ENCODE measurements at places on chromosomes 3 and 15.

- DNase-seq, result no peak
- no peak overlapping the region for H3K27ac ChIP-seq
- no peaks in the 10 kb centered on the region for H3K4me1 ChIP-seq
- H3K36me3 ChIP-seq, result no peaks in the 10 kb centered on the region
Observed at GRCh38 chr3:1348547-1348946, 255.7 kb downstream of the CNTN6 start.

DNA sequence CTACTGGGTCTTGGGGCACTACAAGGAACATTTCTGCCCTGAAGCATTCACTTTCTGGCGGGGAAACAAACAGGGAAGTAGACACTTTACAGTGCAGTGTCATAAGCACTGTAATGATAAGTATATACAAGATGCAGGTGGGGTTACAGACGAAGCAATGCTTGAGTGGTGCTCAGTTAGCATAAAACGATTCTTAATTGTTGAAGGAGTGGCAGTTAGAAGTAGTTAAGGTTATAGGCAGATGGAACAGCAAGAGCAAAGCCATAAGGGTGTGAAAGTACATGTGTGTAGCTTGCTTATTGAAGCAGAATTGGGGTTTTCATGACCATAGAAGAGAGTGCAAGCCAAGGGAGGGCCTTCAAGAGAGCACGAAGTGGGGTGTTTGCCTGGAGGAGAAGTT, 46.2 kb downstream of the SLC25A26 start:
- no peak overlapping the region for H3K4me3 ChIP-seq
- H3K27me3 ChIP-seq, result no peaks in the 10 kb centered on the region
- H3K36me3 ChIP-seq, result peaks cover 11% of the 10 kb centered on the region
- H3K27ac ChIP-seq, result no peak overlapping the region
- peaks cover 9% of the 10 kb centered on the region for H3K4me1 ChIP-seq
- no peak for DNase-seq

DNA sequence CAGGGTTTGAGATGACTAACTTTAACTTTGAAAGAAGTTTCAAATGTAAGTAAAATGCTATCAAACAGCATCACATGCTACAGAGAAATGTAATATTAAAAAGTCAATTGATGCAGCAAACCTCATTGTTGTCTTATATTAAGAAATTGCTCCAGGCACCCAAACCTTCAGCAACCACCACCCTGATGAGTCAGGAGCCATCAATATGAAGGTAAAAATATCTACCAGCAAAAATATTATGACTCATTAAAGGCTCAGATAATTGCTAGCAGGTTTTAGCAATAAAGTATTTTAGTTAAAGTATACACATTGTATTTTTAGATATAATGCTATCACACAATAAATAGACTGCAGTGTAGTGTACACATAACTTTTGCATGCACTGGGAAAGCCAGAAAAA, 746.3 kb downstream of the ZPLD1 start:
- H3K4me1 ChIP-seq, result no peaks in the 10 kb centered on the region
- H3K36me3 ChIP-seq, result no peaks in the 10 kb centered on the region
- H3K27me3 ChIP-seq, result no peaks in the 10 kb centered on the region
- no peak for DNase-seq

- peaks cover 4% of the 10 kb centered on the region for H3K27me3 ChIP-seq
- H3K4me3 ChIP-seq, result no peak overlapping the region
- no peaks in the 10 kb centered on the region for H3K4me1 ChIP-seq
- no peak overlapping the region for H3K27ac ChIP-seq
- DNase-seq, result no peak
- H3K36me3 ChIP-seq, result no peaks in the 10 kb centered on the region
Observed at GRCh38 chr3:181839916-181840297, 128.2 kb downstream of the SOX2 start.

DNA sequence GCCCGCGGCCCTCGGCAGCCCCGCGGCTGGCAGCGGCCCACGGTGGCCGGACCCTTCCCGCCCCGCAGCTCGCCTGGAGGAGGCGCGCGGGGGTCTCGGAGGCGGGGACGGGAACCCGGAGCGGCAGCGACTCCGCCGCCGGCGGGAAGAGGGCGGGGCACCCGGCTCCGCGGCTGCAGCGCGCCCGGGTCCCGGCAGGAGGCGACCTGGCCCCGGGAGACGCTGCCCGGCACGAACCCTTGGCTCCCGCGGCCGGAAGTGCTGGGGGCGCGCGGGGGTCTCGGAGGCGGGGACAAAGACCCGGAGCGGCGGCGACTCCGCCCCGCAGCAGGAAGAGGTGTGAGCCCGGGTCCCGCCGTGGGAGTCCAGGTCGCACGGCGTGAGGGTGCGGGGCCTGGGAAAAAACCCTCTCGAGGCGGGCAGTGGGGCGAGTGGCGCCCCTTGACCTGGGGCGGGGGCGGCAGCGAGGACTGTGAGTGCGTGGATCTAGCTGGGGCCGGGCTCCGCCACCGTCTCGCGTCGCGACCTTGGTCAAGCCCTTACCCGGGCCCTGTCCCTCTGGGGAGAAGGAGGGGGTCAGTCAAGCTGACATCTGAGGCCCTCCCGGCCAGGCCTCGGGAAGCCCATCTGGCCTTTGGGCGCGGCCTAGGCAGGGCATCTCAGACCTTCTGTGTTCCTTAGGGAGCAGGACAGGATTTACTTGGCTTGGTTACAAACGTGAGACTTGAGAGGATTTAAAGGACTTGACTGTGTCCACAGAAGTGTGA, at the start of gene CIB2:
Gene CIB2, minus strand, starts transcription at position 151 of the 767 bp plus-strand sequence. CDS start 230 bp downstream, outside the sequence.
- H3K36me3 ChIP-seq, result no peaks in the 10 kb centered on the region
- peaks cover 19% of the 10 kb centered on the region for H3K4me1 ChIP-seq
- no peaks in the 10 kb centered on the region for H3K27me3 ChIP-seq

GRCh38 chr15:40512440-40512839, 41.7 kb downstream of the CHST14 start:
- no peaks in the 10 kb centered on the region for H3K36me3 ChIP-seq
- no peak overlapping the region for H3K27ac ChIP-seq
- DNase-seq, result no peak
- H3K4me3 ChIP-seq, result peak overlapping the region; percentile 49
- peaks cover 74% of the 10 kb centered on the region for H3K27me3 ChIP-seq
- peaks cover 14% of the 10 kb centered on the region for H3K4me1 ChIP-seq

GRCh38 chr3:5429517-5429890, 242.0 kb downstream of the EDEM1 start:
- no peak overlapping the region for H3K4me3 ChIP-seq
- H3K27ac ChIP-seq, result no peak overlapping the region
- H3K4me1 ChIP-seq, result peaks cover 9% of the 10 kb centered on the region
- no peaks in the 10 kb centered on the region for H3K36me3 ChIP-seq

DNA sequence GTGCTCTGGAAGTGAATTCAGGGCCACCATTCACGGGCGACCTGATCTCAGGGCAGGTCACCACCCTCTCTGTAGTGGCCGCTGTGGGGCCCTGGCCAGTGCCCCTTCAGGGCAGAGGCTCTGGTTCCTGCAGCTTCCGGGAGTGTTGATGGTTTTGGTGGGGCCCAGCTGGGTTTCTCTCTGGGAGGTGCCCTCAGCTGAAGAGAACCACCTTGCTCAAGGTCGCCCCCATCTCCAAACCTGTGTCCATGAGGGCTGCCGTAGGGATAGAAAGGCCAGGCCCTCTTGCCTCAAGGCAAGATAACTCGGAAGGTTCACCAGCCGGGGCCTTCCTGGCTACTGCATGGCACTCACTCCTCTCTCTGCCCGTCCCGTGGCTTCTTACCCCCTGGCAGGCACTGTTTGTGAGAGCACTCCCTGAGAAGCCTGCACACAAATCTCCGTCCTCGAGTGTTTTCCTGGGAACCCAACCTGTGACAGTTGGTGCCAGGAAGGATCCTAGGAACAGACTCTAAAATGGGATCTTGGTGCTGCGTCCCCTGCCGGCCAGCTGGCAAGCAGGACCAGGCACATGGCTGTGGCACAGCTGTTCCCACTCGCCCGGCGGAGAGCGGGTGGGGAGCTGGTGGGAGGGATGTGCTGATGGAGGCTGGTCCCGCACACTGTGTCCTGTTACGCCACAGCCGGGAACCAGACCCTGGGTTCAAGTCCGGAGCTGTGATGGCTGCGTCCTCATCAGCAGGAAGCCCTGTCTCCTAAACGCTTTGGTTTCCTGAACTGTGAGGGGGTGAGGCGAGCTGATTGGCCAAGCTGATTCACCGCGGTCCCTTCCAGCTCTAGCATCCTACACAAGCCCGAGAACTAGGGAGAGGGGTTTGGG, 23.2 kb upstream of the PIGZ start:
- H3K36me3 ChIP-seq, result no peaks in the 10 kb centered on the region
- H3K4me3 ChIP-seq, result no peak overlapping the region
- peaks cover 2% of the 10 kb centered on the region for H3K27me3 ChIP-seq
- H3K4me1 ChIP-seq, result no peaks in the 10 kb centered on the region

DNA sequence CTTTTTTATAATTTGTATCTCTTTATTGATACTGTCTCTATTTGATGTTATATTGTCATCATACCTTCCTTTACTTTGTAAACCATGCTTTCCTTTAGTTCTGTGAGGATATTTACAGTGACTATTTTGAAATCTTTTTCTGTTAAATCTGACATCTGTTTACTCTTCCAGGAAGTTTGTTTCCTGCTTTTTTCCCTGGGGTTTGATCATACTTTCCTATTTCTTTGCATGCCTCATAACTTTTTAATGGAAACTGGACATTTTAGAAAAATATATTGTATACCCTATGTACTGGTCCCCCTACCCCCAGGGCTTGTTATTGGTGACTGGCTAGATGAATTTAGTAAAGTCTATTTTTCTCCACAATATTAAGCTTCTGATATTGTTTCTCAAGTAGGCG, 115.1 kb downstream of the C3orf70 start:
- no peak overlapping the region for H3K4me3 ChIP-seq
- no peaks in the 10 kb centered on the region for H3K27me3 ChIP-seq
- H3K27ac ChIP-seq, result no peak overlapping the region
- DNase-seq, result no peak
- no peaks in the 10 kb centered on the region for H3K4me1 ChIP-seq
- peaks cover 53% of the 10 kb centered on the region for H3K36me3 ChIP-seq

DNA sequence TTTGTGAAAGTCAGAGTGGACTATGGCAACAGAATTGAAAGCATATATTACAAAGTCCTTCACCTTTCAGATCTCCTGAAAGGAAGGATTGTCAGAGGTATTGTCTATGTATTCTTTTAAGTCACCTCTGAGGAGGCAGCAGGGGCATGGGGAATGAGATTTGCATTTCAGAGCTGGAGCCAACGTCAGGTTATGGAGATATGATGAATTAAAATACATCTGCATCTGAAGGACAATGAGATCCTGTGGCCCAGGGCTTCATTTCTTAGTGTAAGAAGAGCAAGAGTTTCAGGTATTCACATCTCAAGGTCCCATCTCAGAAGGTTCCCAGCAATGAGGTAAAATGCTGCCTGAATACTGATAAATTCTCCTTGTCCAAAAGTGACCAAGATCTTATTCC, 695.8 kb downstream of the TUSC7 start:
- H3K27me3 ChIP-seq, result no peaks in the 10 kb centered on the region
- no peaks in the 10 kb centered on the region for H3K36me3 ChIP-seq
- H3K4me3 ChIP-seq, result no peak overlapping the region
- H3K27ac ChIP-seq, result no peak overlapping the region
- no peak for DNase-seq

DNA sequence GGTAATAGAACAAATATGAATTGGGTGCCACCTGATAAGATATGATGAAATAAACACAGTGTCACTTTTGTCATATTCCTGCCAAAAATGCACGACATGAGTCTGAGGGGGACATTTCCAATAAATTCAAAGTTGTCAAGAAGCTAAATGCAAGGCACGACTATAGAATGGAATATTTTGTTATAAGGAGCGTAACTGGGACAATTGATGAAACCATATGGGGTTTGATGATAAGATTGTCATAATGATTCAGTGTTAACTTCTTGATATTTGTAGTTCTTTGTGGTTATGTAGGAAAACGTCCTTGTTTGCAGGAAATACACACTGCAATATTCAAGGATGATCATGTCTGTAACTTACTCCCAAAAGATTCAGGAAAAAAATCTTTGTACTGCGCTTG, 163.3 kb downstream of the MEX3B start:
- DNase-seq, result no peak
- H3K27ac ChIP-seq, result no peak overlapping the region
- H3K27me3 ChIP-seq, result no peaks in the 10 kb centered on the region

DNA sequence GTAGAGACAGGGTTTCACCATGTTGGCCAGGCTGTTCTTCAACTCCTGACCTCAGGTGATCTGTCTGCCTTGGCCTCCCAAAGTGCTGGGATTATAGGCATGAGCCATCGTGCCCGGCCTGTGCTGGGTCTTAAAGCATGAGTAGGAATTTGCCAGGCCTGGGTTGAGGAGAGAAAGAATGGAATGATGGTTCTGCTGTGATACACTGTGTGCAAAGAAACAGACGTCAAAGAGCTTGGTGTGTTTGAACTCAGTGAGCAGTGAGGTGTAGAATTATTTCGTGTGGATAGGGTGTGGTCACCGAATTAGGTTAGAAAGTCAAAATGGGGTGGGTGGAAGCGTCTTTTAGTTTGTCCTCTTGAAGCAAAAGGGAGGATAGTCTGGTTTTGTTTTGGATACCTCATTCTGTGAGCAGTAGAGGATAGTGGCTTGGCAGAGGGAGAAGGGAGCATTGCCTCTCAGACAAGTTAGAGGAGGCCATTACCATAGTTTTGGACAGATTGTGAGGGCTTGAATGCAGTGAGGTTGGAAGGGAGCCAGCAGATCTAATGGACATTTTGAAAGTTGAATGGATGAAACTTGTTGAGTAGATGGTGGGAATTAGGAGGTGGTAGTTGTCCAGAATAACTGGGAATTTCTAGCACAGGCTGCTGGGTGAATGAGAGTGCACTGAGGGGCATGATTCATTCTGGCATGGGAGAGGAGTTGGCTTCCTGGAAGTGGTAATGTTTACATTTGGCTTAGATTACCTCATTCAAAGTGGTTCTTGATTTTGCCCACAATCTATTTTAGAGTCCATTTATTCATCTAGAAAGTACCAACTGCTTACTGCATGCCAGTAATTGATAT, 27.2 kb downstream of the AKAP13 start:
- peak overlapping the region; percentile 98 for H3K27ac ChIP-seq
- peaks cover 83% of the 10 kb centered on the region for H3K4me1 ChIP-seq
- no peaks in the 10 kb centered on the region for H3K27me3 ChIP-seq

DNA sequence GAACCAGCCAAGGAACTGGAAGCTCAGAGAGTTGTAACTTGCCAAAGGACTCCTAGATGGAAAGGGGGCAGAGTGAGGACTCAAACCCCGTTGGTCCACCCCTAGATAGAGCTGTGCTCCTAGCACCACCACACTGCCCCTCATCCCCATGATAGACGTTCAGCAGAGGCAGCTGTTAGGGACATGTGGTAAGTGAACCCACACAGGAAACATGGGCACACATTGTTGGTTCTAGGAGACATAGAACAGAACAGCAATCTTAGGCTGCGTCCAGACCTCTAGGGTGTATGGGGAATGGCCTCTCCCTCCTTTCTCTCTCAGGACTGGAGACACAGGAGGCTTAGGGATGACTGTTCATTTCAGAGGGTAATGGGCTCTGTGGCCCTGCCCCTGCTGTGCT, 102.7 kb downstream of the ANP32A start:
- H3K36me3 ChIP-seq, result no peaks in the 10 kb centered on the region
- H3K27me3 ChIP-seq, result no peaks in the 10 kb centered on the region
- H3K27ac ChIP-seq, result no peak overlapping the region
- no peak overlapping the region for H3K4me3 ChIP-seq

GRCh38 chr3:197328198-197328597, 29.8 kb upstream of the DLG1 start:
- no peak overlapping the region for H3K4me3 ChIP-seq
- no peaks in the 10 kb centered on the region for H3K36me3 ChIP-seq
- H3K27ac ChIP-seq, result no peak overlapping the region

Data from activated naive CD8-positive, alpha-beta T cell treated with anti-CD3 and anti-CD28 coated beads for 36 hours (primary cell).